ENCODE measurements at places on chromosomes 6 and 20.

DNA sequence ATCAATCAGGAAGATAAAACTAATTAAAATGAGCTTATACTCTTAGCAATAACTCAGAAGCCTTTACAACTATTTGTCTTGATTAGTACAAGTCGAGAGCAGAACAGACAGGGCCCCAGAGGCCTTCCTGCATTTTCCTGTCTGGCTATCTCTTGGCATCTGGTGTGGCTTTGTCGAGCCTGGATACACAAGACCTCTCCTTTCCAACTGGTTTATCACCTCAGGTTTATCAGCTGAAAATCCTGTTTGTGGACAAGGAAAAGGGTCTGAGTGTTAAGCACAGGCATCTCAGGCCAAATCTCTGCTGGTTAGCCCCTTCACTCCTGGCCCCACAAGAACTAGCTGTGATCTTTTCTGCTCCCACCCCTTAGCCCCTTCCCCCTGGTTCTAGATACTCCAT, 32.6 kb downstream of the BAK1 start:
- DNase-seq: no peak

- DNase-seq: no peak
Measured at GRCh38 chr6:15076565-15076964, 169.3 kb upstream of the JARID2 start.

DNA sequence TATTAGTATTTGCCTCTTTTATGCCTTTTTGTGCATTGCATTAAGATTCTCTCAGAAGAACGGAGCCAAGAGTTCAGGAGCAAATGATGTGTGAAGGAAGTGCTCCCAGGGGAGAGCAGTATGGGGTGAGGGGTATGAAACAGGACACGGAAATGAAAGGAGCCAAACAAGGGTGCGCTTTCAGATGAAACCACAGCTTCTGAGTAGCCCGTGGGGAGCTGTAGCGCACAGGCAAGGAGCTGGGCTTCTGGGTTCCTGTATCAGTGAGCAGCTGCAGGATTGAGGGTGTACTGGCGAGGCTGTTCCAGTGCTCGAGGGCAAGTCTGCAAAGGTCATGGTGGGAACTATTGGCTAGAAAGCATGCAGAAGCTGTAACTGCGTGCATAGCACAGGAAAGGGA, 25.4 kb downstream of the ANKEF1 start:
- DNase-seq: no peak

GRCh38 chr20:4885877-4886276, 115.4 kb downstream of the SLC23A2 start:
- no peak for DNase-seq

DNA sequence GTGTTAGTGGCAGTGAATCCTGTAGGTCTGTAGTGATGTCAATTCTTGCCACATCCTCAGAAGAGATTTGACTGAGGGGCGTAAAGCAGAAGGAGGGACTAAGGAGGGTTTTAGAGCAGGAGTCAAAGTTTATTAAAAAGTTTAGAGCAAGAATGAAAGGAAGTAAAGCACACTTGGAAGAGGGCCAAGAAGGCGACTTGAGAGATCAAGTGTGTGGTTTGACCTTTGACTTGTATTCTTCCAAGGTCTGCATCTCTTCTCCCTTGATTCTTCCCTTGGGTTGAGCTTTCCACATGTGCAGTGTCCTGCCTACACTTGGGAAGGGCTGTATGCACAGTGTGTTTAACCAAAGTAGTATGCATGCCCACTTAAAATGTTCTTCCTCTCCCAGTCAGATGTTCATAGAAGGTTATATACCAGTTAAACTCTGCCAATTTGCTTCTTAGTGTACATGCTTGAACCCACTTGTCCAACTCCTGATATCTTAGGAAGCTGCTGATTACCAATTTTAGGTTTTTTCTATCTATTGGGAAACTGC, 627.6 kb downstream of the MMUT start:
- DNase-seq: no peak

DNA sequence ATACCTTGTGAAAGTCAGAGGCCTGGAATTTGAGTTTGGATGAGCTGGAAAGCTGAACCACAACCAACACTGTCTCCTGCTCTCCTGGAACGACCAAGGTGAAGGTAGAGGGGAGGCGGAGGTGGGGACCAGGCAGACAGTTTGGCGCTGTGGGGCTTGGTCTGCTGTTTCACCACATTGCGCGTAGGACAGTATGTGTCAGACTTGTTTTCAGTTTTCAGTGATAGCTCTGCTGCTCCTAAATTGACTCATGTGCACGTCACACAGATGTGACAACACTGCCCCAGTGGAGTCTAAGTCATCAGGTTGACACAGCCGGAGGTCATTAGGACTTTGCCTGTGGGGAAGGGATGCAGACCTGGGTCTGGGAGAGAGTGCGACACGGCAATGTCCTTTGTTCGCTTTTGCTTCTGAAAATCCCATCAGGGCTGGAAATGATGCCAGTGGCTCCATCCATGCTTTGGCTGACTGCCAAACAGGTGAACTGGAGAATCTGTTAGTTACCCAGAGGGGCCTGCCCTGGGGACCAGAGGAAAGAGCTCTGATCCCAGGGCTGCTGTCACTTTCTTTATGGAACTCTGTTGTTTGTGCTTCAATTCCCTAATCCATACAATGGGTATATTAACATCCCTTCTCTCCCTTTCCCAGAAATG, 255.5 kb downstream of the CDC5L start:
- DNase-seq: no peak

GRCh38 chr6:151350442-151351145, 40.8 kb downstream of the ZBTB2 start:
- no peak for DNase-seq
